ENCODE measurements at places on chromosomes 12 and 14.

- DNase-seq, result no peak
These were observed 123.5 kb downstream of the MED13L start for GRCh38 chr12:116153983-116154382.

GRCh38 chr12:107610021-107610859 lies 75.4 kb upstream of the PWP1 start:
- no peak for DNase-seq

DNA sequence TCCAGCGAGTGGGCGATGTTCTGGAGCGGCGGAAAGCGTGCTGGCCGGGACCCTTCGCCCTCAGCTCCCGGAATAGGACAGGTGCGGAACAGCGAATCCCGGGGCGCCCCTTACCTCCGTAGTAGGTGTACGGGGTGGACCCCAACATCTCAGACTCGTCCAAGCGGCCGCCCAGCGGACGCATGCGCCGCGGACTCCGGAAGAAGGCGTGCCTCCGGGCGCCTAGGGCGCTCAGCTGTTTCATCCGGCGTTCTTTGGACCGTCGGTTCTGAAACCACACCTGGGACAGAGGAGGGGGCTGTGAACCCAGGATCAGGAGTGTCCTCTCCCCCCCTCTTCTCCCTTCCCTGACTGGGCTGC lies 4.5 kb downstream of the LHX5 start:
- DNase-seq, result no peak

- no peak for DNase-seq
These were observed 30.1 kb downstream of the CLIP1 start for GRCh38 chr12:122392411-122392810.

- DNase-seq, result no peak
These were observed 54.1 kb downstream of the PLXNC1 start for GRCh38 chr12:94202245-94203180.

DNA sequence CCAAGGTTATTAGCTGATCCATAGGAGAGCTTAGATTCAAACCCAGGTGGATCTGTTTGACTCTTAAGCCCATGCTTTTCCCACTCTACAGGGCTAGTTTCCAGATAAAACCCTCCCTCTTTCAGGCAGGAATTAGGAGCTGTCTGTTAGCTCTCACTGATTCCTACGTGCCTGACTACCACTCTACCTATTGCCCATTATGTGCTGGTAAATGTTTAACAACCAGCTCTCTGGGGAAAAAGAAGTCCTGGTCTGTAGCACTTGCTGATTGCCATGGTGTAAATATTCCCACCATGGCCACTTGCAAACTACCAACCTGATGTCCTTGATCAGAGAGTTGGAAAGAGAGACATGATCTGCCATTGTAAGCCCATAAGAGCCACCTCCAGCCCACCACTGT lies 65.5 kb upstream of the BDKRB2 start:
- DNase-seq, result no peak

DNA sequence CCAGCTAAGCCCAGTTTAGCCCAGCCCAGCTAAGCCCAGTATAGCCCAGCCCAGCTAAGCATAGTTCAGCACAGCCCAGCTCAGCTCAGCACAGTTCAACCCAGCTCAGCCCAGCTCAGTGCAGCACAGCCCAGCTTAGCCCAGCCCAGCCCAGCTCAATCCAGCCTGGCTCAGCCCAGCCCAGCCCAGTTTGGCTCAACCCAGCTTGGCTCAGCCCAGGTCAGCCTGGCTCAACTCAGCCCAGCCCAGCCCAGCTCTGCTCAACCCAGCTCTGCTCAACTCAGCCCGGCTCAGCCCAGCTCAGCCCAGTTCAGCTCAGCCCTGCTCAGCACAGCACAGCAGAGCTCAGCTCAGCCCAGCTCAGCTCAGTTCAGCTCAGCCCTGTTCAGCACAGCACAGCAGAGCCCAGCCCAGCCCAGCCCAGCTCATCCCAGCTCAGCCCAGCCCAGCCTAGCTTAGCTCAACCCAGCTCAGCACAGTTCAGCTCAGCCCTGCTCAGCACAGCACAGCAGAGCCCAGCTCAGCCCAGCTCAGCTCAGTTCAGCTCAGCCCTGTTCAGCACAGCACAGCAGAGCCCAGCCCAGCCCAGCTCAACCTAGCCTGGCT lies 330.9 kb downstream of the TMEM121 start:
- no peak for DNase-seq

All from non-pigmented ciliary epithelial cell (primary cell).